Motor neuron (in vitro differentiated cells): ENCODE measurements at places on chromosomes 1 and 21.

DNA sequence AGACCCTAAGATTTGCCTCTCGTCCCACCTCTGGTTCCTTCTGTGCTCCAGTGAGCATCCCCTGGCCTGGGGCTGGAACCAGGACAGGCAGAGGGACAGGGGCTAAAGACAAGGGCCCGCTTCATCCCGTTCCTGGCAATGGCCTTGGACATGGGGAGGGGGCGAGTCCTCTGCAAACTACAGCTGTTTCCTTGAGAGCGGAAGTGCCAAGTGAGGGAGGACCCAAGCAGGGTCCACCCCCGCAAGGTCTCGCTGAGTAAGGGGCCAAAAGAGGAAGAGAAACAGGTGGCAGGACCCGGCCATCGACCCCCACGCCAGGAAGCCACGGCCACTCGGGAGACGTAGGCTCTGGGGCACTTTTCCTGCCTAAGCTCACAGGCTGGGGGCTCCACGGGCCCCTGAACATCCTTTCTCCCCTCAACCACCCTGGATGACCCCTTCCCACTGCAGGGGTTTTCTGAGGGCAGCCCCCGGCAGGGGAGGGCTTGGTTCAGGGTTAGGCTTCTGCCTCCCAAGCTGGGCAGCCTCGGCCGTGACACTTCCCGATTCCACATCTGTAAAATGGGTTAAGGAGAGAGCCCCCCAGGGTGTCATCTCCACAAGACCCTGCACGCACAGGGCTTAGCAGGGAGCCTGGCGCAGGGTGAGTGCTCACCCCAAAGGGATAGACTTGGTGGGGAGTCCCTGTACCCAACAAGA lies 17.9 kb upstream of the PLEKHG5 start:
- ATAC-seq = no peak

GRCh38 chr21:45409466-45410150 lies 4.6 kb downstream of the COL18A1 start:
- no peak for ATAC-seq

- ATAC-seq = no peak
Observed at GRCh38 chr1:170592591-170593111, 60.7 kb downstream of the GORAB start.

DNA sequence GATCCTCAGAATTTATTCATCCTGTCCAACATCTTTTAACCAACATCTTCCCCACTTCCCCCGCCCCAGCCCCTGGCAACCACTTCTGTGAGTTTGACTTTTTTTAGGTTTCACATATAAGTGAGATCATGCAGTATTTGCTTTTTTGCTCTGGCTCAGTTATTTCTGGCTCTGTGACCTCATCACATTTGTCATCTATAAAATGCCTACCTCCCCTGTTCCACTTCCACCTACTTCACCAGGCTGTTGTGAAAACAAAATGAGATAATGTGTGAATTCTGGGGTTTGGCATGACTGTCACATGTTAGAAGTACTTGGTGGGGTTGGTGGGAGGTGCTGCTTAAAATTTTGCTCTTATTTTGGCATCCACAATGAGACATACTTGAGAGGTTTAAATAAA lies 18.4 kb downstream of the HHAT start:
- ATAC-seq = peak; percentile 34

DNA sequence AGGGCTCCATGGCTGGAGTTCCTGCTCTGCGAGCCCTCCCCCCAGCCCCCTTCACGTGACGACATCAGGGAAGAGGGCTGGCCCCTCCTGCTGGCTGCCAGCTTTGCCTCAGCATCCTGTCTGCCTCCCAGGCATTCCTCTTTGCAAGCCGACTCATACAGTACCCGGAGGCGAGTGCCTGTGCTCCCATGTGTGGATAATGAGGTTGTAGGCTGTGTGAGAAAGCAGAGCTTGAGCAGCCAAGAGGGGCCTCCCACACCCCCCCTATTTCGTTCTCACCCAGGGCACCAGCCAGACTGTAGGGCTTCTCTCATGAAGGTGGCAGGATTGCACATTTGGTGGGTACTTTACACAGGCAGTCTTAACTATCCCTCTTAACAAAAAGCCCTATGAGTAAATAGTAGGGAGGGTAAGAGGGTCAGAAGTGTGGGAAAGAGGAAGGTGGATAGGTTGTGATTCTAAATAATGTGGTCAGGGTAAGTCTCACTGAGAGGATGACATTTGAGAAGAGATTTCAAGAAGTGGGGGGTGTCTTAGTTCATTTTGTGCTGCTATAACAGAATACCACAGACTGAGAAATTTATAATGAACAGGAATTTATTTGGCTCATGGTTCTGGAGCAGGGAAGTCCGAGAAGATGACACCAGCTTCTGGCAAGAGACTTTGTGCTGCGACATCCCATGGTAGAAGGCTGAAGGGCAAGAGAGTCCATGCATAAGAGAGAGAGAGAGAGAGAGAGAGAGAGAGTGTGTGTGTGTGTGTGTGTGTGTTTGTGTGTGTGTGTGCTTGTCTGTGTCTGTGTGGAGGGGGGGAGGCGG lies 113.5 kb downstream of the OMA1 start:
- ATAC-seq = peak; percentile 87

- peak; percentile 56 for ATAC-seq
Observed at GRCh38 chr21:41207401-41208375, 39.7 kb downstream of the BACE2 start.

DNA sequence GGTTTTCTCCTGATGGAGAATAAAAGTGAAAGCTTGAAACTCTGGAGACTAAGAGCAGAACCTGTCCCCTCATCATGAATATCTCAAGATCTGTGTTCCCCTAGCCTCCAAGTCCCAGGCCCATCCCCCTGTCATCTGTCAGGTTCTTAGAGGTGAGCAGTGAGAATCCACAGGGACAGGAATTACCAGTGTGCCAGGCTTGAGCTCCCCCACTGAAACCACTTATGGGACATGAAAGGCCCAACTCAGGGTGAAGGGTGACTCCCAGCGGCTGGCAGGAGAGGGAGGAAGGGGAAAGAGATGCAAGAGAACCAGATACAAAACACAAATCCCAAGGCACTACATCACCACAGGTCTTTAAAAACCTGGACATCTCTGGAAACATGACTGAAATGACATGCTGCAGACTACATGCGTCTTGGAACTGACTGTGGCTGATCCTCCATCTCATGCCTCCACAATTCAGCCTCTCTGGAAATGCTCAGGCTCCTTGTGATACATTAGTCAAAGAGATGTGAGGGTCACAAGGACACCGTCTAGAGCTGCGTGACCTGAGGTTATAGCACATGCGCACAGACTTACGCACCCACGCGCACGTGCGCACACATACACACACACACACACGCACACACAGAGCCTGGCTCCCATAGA lies 6.8 kb upstream of the LY9 start:
- no peak for ATAC-seq

GRCh38 chr1:50979937-50980336 lies 9.9 kb downstream of the CDKN2C start:
- ATAC-seq = no peak

GRCh38 chr1:22418933-22419382 lies 32.7 kb upstream of the ZBTB40 start:
- no peak for ATAC-seq

- ATAC-seq = no peak
Observed at GRCh38 chr1:212990276-212990675, 25.4 kb downstream of the ANGEL2 start.

DNA sequence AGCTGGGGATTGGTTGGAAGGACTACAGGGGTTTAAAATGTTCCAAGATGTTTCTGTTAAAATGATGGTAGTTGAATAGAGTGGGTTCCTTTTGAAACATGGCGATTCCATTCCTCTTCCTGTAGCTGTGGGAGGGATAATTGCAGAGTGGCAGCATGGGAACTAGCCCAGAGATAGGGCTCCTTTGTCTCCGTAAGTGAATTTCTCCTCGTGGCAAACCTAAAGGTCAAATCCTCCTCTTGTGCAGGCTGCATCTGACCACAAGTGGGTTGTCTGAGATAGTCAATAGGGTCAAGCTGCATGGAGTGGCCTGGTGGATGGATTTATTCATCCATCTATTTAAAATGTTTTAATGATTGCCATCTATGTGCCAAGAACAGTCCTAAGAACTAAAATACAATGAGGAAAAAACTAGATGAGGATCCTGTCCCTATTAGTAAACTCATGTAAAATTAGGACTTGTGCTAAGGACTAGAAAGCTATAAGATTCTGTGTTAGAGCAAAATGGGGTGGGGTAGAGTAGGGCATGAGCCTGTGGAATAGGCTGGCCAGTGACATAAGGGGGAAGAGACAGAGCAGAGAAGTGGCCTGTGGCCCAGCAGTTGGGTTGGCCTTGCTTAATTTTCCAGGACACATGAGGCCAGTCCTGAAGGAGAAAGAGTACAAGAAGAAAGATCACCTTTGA lies 89.1 kb upstream of the IVNS1ABP start:
- no peak for ATAC-seq

DNA sequence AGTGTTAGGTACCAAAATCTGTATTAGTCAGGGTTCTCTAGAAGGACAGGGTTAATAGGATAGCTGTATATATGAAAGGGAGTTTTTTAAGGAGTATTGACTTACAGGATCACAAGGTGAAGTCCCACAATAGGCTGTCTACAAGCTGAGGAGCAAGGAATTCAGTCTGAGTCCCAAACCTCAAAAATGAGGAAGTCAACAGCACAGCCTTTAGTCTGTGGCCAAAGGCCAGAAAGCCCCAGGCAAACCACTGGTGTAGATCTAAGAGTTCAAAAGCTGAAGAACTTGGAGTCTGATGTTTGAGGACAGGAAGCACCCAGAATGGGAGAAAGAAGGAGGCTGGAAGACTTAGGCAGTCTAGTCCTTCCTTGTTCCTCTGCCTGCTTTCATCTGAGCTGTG lies 487.5 kb upstream of the CHRM3 start:
- no peak for ATAC-seq

- ATAC-seq = no peak
Observed at GRCh38 chr1:99236756-99237155, 27.5 kb upstream of the PLPPR4 start.

GRCh38 chr1:202329891-202330290 lies 11.8 kb downstream of the UBE2T start:
- ATAC-seq = no peak

GRCh38 chr1:203175237-203175826 lies at the start of gene MYBPH:
MYBPH (minus strand) TSS chr1:203175826; CDS start chr1:203175755, 71 bp downstream.
- ATAC-seq = no peak

DNA sequence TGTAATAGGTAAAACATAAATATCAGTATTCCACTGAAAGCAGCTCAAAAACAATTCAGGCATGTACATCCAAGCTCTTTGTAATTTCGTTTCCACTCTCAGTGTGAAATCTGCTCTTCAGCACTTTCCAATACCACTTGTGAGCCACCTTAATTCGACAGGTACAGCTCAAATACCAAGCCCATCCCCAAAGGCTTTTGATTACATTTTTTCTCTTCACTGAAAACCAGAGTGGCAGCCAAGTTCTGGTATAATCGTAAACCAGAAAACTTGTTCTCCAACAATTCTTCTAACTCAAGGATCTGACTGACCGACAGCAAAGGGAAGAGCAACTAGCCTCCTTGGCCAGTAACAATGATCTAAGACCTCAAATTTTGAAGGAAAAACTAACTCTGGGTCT lies 36.8 kb downstream of the FBXO42 start:
- ATAC-seq = no peak

- no peak for ATAC-seq
Observed at GRCh38 chr1:6703016-6703415, 1.4 kb upstream of the DNAJC11 start.

GRCh38 chr1:172041742-172042141 lies 200.4 kb downstream of the DNM3 start:
- ATAC-seq = peak; percentile 69

DNA sequence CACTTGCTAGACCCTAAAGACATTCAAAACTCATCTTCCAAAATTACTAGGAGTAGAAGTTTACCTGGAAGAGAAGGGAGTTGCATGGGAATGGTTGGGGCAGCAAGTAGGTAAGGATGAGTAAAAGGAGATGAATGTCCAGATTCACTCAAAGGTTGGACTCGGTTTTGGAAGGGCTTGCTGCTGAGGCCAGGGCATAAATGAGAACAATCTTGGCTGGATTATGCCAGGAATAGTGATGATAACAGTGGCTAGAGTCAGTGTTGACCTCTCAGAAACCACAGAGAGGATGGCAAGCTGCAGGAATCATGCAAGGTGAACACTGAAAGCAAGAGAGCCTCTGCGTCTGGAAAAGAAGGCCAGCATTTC lies 43.4 kb downstream of the C8A start:
- ATAC-seq = no peak

DNA sequence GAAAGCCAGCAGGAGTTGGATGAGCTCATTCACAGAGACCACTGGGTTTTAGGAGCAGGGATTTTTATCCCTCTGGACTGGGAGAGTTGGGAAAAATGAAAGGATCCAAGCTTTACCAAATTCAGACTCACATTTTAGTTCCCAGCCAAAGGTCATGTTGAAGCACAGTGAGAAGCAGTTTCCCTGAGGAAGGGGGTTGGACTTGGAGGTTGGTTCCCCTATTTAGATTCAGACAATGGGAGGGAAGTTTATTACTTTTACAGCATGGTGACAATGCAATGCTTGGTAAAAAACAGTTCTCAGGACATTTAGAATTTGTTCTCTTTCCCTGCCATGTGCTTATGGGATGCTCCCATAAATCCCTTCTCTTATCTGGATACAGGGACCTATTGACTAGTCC lies 57.3 kb upstream of the ZNF648 start:
- no peak for ATAC-seq

DNA sequence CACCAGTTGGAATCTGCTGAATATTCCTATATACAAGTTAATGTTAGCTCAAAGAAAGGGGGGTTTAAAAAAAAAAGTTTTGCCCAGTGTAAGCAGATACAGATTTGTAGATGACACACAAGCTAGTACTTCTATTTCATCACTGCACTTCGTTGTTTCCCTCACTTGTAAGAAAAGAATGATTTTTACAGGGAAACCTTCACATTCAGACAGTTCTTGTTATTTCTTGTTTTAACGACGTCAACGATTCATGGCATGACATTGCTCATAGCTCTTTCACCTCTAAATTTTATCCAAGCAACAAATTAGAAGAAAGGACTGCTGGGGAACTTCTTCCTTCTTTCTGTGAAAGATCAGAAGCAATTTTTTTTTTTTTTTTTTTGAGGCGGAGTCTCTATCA lies 25.7 kb upstream of the C1orf105 start:
- ATAC-seq = no peak

DNA sequence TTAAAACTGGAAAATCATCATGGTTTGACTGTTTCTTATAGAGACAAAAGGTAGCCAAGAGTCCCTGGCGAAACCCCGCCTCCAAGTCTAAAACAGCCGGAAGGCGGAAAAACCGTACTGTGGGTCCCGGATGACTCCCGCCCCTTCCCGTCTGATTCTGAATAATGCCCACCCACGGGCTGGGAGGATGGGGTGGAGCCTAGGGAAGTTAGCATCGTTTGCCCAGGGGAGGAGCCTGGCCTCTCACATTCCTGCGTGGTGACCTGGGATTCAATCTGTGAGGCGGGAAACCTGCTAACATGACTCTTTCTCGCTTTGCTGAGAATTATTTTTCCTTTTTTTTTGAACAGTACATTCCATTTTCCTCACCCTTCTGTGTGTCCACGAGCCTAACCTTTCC lies 124.9 kb downstream of the KCNK1 start:
- no peak for ATAC-seq

- no peak for ATAC-seq
Observed at GRCh38 chr1:8198522-8198921, 119.4 kb upstream of the SLC45A1 start.
